Right ventricle myocardium inferior (tissue), 1 donor: ENCODE measurements at places on chromosomes 1 and 21.

DNA sequence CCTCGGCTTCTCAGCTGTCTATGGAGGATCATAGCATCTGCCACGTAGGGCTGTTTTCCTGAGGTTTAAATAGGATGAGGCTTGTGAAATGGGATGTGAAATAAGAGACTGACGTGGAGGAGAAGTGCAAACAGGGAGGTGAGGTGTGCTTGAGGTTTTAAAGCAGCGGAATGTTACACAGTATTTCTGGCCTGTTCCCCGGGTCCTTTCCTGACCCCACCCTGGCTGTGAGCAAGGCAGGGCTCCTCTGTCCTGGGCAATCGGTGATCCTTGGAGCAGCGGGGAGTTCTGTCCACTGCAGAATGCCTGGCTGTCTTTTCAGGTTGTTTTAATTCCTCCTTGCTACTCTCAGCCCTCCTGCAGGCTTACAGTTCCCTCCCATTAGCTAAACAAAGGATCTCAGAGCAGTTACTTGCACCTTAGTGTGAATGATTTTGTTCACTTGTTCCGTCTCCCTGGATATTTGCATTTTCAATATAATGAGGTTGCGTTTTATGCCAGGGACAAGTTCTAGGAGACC, 38.6 kb downstream of the LHX4 start:
- no peak for DNase-seq

- DNase-seq: no peak
These were observed 3.7 kb downstream of the ATP1A1 start for GRCh38 chr1:116376729-116377086.

DNA sequence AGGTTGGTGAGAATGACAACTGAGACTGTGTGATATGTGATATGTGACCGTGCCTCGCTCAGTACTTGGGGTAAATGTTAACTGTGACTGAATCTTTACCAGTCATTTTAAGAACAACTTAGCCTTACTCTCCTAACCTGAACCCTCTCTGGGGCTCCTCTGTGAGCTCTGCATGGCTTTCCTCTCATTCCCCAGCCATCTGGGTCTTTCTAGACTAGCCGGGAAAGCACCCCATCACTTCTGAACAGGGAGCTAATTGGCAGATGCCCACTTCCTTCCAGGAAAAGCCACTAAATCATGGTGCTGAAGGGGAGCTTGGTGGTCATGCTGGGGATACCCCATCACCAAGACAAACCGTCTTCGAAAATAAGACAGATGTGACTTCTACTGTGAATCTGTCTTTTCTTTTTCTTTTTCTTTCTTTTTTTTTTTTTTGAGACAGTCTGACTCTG, 16.5 kb upstream of the FOXO6 start:
- no peak for DNase-seq

DNA sequence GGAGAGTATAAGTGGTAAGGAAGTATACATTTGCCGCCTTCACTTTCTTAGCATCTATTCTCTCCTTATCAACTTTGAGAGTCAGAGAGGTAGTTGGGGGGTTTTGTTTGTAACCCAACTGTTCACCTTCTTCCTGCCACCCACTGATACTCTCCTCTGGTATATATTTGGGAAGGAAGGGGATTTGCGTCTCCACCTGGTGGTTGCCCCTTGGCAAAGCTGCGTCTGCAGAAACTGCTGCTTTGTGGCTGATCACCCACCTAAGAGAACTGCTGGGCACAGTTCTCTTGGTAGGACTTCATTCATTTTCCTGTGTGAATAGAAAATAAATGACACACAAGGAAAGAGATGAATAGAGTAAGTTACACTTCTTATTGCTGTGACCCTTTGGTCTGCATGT, 87.0 kb downstream of the SYT14 start:
- DNase-seq: no peak

GRCh38 chr1:62424411-62424810, 12.4 kb upstream of the USP1 start:
- no peak for DNase-seq
